GM03348 (cell line): ENCODE measurements at places on chromosomes 2 and 18.

GRCh38 chr2:65353927-65354326, 78.5 kb downstream of the SPRED2 start:
- DNase-seq: no peak

GRCh38 chr2:45614871-45615415, 3.9 kb upstream of the SRBD1 start:
- DNase-seq: no peak

DNA sequence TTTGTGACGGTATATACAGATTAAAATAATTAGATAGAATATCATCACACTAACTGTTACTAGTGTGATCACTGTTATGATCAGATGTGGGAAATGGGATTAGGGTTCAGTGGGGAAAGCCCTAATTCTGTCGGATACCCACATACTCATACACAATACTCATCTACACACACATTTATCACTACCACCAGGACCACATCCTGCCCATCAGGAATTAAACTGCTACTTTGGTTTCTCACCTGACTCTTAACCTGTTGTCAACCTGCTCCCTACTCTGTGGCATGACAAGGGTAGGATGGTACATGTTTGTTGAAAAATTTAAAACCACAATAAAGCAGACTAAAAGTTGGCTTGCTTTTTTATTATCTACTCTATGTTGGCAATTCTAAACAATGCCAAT, 24.8 kb upstream of the CYP26B1 start:
- no peak for DNase-seq

- DNase-seq: no peak
Observed at GRCh38 chr2:3768960-3769765, 65.8 kb downstream of the DCDC2C start.

GRCh38 chr2:45874344-45874743, 222.9 kb downstream of the PRKCE start:
- no peak for DNase-seq

- no peak for DNase-seq
Observed at GRCh38 chr2:88342749-88343148, 109.7 kb downstream of the FOXI3 start.

GRCh38 chr2:207720517-207721187, 9.2 kb downstream of the CCNYL1 start:
- DNase-seq: no peak

DNA sequence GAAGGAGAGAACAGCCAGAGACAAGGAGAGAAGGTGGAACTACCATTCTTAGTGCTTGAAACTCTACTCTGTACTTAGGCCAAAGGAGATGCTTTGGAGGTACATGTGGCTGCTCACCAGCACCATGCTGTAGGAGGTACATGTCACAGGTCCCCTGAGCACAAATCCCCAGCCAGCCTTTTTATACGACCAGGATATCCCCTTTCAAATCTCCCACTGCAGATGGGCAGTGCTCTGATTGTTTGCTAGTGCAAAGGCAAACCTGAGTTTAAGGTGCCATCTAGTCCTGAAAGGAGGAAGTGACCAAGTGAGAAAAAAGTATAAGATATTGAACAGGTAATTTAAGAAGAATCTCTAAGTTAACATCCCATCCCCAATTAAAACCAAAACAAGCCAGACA, 17.1 kb upstream of the TTC21B start:
- DNase-seq: no peak

- DNase-seq: no peak
Observed at GRCh38 chr2:204389856-204390255, 155.4 kb upstream of the PARD3B start.

DNA sequence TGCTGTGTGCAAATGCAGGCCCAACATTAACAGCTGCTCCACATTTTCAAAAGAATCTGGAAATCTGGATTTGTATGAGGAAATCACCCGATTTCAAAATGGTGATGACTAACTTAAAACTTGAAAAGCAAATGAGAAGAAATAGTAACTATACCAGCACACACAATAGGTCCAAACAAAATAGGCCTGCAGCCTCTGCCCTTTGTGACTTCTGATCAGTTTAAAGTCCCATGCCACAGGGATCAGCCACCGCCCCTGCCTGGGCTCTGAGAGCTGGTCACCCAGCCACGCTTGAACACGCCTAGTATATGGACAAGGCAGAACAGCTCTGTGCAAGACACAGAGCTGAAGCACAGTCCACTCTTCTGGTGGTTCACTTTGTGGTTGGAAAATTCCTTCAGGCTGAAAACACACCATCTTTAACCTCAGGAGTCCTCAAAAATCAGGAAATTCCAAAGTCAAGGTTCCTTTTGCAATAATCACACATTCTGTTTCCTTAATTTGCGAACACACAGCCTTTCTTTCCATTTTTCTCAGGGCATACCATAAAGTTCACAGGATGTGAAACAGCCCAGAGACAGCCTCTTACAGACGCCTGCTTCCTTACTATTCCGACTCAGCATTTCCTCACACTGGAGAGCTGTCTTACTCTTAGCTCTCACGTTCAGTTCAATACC, 150.1 kb upstream of the RIOK3 start:
- DNase-seq: peak; percentile 65
